ENCODE measurements at places on chromosomes 2 and 18. TPM values are rescaled to one million over a fixed set of nuclear protein-coding genes. Genes with fewer than 3 reads are reported as not detected.
A peak's percentile ranks its signal among the peaks of the same experiment; 100 is the strongest.

Gene MAL
- 0.41 TPM for total RNA-seq

- peak; percentile 32 for DNase-seq
Observed at GRCh38 chr2:70789304-70790135, 923 bp downstream of the FIGLA start.

DNA sequence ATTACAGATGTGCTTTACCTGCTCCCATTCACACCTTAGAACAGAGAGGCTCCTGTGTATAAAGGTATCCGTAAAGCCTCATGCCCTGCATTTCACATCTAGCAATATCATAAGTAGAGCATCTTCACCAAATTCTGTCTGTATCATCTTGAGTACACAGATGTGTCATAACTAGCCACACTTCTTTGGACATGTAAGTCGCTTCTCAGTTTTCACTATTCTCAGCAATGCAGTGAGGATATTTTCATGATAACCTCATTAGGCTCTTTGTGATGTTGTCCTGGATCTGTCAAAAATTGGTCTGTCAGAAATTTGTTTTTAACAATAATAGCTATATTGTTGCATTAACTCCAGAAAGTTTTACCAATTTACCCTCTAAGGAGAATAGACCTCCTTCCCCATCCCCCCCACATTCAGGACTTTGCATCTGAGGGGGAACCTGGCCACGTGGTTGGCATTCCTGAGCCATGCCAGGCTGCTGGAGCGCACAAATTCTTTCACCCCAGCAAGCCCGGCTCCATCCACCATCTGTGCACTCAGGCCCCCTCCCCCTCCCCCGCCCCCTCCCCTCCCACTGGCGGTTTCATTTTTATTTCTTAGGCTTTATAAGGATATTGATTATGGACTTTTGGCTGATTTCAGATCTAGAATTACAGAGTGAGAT lies 34.1 kb downstream of the AGAP1 start:
- DNase-seq = no peak

DNA sequence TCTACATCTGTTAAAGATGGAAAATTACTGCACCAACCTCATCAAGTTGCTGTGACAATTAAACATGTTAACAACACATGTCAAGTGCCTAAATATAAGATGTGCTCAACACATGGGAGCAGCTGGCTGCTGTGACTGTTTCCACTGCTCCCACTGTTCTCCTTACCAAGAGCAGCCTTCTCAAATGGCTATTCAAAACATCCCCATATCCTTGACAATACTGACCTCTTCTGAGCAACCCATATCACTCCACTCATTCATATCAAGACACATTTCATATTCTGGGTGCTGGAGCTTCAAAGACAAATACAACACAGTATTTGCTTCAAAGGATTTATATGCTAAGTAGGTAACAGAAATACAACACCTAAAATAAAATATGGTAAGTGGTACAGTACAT lies 60.3 kb downstream of the PIAS2 start:
- DNase-seq = no peak

Gene TTN
- 0.50 TPM for total RNA-seq

GRCh38 chr2:145807968-145808367 lies 1288.0 kb upstream of the ZEB2 start:
- peak; percentile 18 for DNase-seq

DNA sequence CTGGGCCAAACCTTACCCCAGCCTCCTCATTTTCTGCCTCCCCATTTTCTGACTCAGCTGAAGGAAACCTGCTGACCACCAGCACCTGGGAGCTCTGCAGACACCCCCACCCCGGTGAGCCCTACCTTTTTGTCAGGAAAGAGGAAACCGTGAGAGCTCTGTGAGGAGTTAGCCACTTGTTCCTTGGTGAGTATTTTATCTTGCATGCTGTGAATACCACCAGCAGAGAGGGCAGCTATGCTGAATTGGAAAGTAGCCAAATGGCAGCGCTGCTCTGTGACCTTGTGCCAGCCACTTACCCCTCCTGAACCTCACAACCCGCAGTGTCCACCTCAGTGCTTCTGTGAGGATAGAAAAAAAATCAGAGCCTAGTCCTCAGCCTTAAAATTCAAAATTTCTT lies 2.5 kb downstream of the MPPE1 start:
- no peak for DNase-seq

DNA sequence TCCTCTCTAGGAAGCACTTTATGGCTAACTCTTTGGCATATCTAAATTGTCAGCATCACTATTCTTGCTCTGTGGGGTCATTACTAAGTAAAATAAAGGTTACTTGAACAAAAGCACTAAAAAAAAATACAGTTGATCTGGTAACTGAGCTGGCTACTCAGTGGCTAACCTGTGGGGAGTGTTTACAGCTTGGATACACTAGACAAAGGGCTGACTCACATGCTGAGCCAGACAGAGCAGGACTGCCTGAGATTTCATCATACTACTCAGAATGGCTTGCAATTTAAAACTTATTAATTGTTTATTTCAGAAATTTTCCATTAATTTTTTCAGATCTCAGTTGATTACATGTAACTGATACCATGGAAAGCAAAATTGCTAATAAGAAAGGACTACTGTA lies 1690.4 kb upstream of the SLC39A10 start:
- peak; percentile 78 for DNase-seq

- peak; percentile 81 for DNase-seq
Observed at GRCh38 chr2:28447943-28448792, 47.7 kb upstream of the PLB1 start.

Gene DHRS9
- not detected for total RNA-seq

Gene NAT8
- not detected for total RNA-seq

DNA sequence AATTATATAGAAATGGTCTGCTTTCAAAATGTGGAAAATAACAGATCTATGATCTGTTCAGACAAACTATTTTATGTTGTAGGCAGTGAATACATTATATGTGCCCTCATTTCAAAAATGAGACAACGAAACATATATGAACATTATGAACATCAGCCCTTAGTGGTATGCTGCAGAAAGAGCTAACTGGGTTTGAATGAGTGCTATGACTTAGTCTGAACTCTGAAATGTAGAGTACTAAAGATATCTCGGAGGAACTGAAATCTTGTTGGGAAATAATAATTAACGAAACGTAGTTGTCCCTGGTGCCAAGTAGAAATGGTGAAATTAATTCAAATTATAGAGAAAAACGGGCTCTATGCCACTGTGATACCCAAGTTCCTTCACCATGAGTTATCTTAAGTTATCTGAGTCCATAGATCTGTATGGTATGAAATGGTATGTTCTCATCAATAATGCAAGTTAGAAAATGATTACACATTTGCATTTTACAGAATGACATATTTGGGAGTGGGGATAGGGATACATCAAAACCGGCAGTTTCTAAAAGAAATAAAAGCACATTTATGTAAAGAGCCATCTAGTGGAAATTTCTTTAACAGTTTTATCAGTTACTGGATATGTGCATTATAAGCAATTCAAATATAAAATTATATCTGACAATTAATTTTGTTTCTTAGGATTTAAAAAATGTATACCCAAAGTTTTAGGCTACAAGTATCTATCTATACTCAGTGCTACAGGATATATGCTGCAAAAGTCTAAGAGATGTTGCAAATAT lies 26.7 kb downstream of the STARD6 start:
- no peak for DNase-seq

DNA sequence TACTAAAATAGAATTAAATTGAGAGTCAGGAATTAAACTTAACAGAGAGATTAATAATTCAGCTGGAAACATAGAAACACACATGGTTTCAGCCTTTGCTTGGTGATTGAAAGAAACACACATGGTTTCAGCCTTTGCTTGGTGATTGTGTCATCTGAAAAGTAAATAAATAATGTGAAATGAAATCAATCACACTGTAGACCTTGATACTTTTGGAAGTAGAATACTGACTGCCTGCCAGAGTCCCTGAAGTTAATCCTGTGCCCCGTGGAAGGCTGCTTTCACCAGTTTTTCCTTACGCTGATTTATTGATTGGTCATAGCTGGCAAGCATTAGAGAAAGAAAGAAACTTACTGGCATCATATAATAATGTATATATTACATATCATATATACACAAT lies 1252.7 kb upstream of the FAM98A start:
- DNase-seq = no peak

DNA sequence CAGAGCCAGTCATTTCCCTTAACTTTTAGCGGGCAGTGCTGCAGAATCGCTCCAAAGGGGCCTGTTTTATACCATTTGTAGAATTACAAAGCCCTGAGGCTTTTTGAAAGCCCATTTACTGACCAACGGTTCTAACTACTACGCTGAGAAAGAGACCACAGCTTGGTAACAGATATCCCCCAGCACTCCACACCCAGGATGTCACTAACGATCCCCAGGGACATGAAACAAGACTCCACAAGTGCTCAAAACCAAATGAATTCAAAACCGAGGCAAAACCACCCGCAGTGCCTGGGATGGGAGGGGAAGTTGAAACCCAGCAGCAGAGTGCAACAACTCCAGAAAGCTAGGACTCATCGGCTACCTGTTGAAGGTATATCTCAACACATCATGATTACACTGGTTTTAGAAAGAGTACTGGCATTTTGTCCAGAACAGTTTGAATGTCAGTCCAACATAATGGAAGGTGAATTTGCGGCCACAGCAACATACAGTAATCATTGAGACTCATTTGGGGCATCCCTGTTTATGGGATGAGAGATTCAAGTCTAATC lies 33.6 kb upstream of the LRP2 start:
- DNase-seq = no peak

Gene CFAP221
- total RNA-seq = 0.29 TPM

Gene IL1RL2
- total RNA-seq = 0.43 TPM

Gene GKN2
- not detected for total RNA-seq

DNA sequence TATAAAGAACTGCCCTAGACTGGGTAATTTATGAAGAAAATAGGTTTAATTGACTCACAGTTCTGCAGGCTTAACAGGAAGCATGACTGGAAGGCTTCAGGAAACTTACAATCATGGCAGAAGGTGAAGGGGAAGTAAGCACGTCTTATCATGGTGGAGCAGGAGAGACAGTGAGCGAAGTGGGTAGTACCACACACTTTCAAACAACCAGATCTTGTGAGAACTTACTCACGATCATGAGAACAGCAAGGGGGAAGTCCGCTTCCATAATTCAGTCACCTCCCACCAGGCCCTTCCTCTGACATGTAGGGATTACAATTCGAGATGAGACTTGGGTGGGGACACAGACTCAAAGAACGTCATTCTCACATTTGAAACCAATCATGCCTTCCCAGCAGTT lies 260.1 kb upstream of the FAM98A start:
- DNase-seq = no peak

Gene RFTN2
- total RNA-seq = 8.1 TPM

DNA sequence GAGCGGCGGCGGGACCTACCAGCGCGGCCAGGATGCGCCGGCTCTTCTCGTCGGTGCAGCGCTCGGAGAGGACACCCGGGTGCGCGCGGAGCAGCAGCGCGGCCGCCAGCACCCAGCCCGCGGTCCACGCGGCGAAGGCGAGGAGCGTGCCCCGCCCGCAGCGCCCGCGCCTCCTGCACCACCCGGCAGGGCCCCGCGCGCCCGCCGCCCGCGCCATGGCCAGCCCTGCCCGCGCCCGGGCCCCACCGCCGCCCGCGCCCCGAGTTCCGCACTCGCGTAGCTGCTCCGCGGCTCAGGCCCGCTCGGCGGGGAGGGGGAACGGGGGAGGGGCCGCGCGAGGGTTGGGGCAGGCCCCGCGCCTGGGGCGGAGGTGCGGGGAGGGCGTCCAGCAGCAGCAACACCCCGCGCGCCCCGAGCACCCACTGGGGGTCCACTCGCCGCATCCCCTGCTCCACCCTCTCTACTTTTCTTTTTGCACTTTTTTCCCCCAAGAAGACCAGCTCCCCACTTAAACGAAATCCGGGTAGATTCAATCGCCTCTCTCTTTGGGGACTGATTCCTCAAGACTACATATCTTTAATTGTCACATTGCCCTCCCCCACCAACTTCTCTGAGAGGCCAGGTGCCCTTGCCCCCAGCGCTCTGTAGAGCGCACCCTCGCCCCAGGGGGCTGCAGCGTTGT lies at the start of gene DIPK1C:
Gene DIPK1C (minus strand): TSS at position 266 of the 682 bp plus-strand sequence. CDS start 49 bp downstream, at position 217.
- no peak for DNase-seq

DNA sequence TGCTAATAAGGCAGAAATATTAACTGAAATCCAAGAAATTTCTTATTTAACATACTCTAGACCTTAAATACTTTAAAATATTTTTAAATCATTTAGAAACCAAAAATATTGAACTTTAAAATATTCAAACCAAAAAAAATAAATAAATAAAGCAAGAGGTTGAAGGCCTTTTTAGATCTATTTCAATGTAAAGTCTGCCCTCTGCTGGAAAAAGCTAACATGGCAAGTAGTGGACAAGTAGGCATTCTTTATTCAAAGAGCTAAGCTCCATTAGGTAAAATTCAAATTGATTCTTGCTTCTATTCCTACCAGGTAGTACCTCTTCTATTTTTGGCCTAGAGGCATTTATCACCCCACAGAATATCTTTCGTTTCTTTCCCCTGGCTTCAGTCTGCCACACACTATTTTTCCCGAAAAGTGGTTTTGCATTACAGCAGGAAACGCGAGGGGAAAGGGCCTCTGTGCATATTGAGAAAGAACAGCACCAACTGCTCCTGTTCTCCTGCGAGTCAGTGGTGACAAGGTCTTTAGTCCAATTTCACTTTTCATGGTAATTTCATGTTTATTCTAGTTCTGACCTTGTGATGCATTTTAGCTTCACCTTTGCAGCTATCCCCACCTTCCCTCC lies 20.4 kb downstream of the IFIH1 start:
- DNase-seq = peak; percentile 51

Gene SERPINB10
- not detected for total RNA-seq

Gene AOX1
- total RNA-seq = 3.4 TPM

DNA sequence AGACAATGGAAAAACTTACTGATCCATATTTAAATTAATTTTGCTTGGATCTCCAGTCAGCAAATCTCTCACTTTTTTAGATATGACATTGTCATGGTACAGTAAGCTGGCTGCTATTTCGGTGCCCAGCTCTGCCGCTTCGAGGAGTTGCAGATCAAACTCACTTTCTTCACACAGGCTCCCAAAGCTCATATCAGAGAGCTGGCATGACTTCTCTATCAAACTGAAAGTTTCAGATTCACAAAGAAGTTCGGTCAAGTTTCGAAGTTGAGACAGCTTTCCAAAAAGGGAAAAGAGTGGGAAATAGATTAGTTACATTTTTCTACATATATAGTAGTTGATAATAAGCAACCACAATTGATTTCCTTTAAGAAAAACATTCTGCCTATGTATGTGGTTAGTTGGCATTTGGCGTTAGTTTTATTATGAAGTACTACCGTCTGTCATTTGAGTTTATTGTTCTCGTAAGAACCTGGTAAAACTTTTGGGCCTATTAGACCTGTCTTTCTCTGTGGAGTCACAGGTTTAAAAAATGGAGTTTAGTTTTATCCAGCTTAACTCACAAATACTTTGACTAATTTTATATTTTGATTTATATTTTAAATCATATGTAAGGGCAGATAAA lies 118.8 kb downstream of the ABCA12 start:
- DNase-seq = no peak

DNA sequence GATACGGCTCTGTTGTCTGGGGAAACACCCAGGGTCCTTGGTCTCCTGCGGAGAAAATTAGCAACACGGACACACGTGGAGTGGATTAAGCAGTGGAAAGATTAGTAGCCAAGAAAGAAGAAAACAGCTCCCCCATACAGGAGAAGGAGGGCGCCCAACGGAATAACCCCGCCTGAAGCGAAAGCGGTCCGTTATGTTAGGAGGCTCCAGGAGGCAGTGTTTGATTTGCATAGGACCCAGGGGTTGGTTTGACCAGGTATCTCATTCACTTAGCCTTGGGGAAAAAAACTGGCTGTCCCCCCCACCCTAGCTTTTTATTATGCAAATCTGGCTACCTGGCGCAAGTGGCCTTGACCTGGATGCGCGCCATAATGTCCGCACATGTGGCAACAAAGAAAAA lies 170.1 kb upstream of the KYNU start:
- DNase-seq = no peak

Gene ANKRD36B
- 15.3 TPM for total RNA-seq
